ENCODE measurements at places on chromosomes 4 and X. TPM values are rescaled to one million over a fixed set of nuclear protein-coding genes. Genes with fewer than 3 reads are reported as not detected.
A peak's percentile ranks its signal among the peaks of the same experiment; 100 is the strongest.

HTRA3 gene
- total RNA-seq = 26.2 TPM

CLNK gene
- total RNA-seq = 0.69 TPM

XK gene
- 2.1 TPM for total RNA-seq

- peak; percentile 85 for DNase-seq
Measured at GRCh38 chr4:99088023-99088449, 552 bp downstream of the ADH5 start.

- no peak for DNase-seq
Measured at GRCh38 chr4:70778888-70779422, 57.2 kb downstream of the RUFY3 start.

RELL1 gene
- total RNA-seq = 58.8 TPM

GRCh38 chr4:89290727-89291516 lies 16.7 kb downstream of the GPRIN3 start:
- DNase-seq = no peak

PNMA3 gene
- 0.49 TPM for total RNA-seq

DNA sequence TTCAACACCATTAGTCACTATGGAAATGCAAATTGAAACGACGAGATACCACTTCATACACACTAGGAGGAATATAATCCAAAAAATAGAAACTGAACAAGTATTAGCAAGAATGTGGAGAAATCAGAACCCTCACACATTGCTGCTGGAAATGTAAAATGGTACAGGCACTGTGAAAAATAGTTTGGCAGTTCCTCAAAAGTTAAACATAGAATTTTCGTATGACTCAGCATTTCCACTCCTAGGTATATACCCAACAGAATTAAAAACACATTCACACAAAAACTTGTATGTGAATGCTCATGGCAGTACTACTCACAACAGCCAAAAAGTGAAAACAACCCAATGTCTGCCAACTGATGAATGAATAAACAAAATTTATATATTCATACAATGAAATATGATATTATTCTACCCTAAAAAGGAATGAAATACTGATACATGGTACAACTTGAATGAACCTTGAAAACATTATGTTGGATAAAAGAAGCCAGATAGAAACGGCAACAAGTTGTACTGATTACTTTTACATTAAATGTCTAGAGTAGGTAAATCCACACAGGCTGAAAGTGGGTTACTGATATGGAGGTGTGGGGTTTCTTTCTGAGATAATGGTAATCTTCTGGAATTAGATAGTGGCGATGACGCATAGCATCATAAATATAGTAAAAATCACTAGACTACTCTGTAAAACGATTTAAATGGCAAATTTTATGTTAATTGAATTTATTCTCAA lies 22.3 kb downstream of the TEC start:
- no peak for DNase-seq

DNA sequence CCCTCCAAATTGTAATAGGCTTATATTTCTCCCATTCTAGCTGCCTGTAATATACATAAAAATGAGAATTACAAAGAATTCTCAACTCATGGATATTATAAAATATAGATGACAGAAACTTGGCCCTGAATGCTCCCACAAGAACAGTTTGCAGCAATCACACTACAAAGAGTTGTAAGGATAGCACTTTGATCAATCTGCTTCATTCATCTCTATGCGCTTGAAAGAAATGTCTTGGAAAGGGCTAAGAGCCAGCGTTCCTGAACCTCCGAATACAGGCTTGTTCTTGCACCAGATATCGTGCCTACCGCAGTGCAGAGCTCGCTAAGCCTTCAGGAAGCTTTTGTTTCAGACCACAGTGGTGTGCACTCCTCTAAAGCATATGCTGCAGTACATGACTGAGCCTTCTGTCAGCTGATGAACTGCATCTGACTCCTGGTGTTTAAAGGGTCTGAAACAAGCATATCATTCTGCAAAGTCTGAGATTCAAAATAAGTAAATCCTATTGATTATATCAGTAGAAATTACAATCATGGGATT lies 417.6 kb upstream of the ZFP42 start:
- no peak for DNase-seq

Data from upper lobe of left lung (tissue), 6 donors.